ENCODE measurements at places on chromosomes 13 and 19.

DNA sequence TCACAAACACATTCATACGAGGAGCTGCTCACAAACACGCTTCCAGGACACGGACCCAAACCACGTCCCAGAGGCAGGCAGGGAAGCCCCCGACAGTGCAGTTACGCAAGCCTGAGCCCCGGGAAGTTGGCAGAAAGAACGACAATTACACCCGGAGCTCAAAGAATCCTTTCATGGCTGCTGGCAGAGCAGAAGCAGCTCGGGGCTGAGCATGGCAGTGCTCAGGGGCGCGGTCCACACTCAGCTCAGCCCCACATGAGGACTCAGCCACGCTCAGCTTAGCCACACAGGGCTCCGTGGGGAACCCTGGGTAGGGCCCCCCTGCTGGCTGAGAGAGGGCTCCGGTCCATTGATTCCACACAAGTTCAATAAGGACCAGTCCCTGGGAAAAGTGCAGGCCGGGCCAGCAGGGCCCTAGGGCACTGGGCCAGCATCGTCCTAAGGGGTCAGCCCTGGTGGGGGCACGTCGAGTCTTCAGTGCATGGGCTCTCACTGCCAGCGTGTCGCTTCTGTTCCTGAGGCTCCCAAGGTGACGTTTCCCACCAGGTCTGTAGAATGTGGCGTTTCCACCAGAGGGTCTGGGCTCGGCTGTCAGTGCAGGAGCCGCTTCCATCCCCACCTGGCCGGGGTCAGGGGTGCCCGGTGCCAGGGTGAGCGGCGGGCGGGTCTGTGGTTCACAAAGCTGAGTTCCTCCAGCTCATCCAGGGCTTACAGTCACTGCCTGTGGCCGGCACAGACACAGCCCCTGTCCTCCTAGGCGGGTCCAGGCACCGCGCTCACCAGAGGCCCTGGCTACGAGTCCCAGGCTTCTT is 23.1 kb downstream of the GAS6 start:
- DNase-seq = peak; percentile 48

GRCh38 chr19:3474010-3474409 is 6.3 kb downstream of the SMIM24 start:
- no peak for DNase-seq

GRCh38 chr19:55390461-55390880 is 4.7 kb downstream of the RPL28 start:
- DNase-seq = no peak

DNA sequence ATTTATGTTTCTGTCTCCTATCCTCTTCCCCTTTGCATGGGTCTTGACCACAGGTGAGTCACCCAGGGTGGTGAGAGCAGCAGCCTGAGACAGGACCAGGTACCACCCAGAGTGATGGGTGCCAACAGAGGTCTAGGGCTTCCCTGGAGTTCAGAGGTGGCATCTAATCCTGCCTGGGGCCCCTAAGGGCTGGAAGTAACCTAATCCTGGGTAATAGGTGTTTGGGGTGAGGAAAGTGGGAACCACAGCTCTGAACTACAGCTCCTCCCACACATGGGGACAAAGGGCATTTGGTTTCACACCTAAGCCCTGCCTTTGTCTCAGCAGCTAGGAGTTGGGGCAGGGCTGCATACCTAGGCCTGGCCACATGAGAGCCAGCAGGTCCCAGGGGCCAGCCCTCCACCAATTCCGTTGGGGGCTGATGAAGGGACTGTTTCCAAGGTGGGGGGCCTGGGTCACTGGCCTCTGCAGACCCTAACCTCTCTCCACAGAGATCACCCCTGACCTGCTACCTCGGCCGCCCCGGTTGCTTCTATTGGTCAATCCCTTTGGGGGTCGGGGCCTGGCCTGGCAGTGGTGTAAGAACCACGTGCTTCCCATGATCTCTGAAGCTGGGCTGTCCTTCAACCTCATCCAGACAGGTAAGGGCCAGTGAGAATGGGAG is 8.0 kb downstream of the SPHK2 start:
- DNase-seq = no peak

DNA sequence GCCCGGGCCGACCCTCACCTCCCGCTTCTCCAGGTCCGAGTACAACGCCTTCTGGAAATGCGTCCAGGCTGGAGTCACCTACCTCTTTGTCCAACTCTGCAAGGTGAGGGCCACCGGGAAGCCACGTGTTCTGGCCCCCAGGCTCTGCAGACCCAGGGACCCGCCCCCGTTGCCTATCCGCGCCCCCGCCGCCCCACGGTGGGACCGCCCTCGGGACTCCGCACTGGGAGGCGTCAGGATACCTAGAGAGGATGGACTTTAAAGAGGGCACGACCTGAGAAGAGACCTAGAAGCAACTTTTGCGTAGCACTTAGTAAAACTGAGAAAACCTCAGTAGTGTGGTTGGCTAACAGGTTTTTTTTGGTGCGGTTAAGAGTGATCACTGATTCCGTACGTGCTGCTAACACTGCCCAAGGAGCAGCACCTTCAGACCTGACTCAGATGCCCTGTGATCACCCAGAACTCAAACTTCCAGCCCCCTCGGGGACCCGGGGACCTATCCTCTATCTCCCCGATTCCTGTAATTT is 492 bp downstream of the TMEM147 start:
- no peak for DNase-seq

GRCh38 chr19:13260883-13261653 is 110.9 kb downstream of the IER2 start:
- no peak for DNase-seq

DNA sequence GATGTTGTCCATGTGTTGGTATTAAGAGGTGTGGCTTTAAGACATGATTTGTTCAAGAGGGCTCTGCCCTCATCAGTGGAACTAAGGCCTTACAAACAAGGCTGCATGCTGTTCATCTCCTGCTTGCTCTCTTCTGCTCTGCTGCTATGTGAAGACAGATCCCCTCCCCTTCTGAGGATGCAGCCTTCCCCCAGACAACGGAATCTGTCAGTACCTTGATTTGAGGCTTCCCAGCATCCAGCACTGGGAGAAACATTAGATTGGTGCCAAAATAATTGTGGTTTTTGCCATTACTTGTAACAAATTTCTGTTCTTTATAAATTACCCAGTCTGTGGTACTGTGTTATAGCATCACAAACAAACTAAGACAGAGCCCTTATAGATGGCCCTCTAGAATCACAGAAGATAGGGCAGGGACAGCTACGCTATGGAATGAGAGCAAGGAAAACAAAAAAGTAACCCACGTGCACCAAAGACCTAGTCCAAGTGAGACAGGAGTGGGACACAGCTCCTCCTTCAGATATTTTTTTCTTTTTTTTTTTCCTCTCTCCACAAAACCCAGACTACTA is 151.5 kb upstream of the RXFP2 start:
- DNase-seq = no peak

DNA sequence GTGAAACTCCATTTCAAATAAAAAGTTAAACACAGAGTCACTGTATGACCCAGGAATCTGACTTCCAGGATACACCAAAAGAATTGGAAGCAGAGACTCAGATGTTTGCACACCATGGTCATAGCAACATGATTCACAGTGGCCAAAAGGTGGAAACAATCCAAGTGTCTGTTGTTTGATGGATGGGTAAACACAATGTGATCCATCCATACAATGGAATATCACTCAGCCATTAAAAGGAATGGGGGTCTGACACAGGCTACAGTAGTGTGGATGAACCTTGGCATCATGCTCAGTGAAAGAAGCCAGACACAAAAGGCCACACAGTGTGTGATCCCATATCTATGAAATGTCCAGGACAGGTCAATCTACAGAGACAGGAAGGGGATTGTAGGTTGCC is 174.3 kb downstream of the PTPRS start:
- DNase-seq = no peak

GRCh38 chr19:15584541-15585115 is 30.4 kb upstream of the CYP4F8 start:
- no peak for DNase-seq

DNA sequence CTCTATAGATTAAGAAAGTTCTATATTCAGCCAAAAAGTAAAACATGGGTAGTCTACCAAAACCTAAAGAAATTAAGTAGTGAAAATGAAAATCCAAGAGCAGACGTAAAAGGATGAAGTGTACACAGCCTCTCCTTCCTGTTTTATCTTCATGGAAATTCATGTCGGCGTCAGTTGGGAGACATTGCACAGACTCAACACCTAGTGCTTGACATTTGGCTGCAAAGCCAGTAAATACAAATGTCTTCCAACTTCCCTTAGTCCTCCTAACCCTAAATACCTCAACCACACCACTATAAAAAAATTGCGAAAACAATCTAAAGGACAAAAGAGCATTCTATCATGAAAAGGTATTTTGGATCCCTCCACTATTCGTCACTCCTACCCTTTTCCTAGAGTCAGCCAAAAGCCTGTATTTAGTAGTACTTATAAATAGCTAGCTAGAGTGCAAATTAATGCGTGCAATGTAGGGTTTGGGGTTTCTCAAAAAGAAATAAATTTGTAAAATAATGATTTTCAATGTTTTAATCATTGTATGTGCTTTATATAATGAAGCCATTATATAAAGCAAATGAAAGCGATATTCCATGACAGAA is 56.4 kb upstream of the TRPC4 start:
- no peak for DNase-seq

- DNase-seq = no peak
Measured at GRCh38 chr19:15516363-15516762, 8.0 kb downstream of the CYP4F22 start.

GRCh38 chr19:18384775-18385174 is 1.2 kb upstream of the GDF15 start:
- DNase-seq = no peak
